Karpas-422 (cell line): ENCODE measurements at places on chromosomes 7 and 10. TPM values are rescaled to one million over a fixed set of nuclear protein-coding genes. Genes with fewer than 3 reads are reported as not detected.

The TAC1 gene
- total RNA-seq, result not detected in 2 replicates

The HGF gene
- not detected in 2 replicates for total RNA-seq

The GJD4 gene
- total RNA-seq, result not detected in 2 replicates

The ARHGAP22 gene
- 0.07 and 6.1 TPM in 2 replicates for total RNA-seq

The HBP1 gene
- total RNA-seq, result 25.4 and 55.6 TPM in 2 replicates

The AFAP1L2 gene
- total RNA-seq, result 2.0 and 4.4 TPM in 2 replicates

The HPS1 gene
- 35.6 and 43.4 TPM in 2 replicates for total RNA-seq

The PLCE1 gene
- total RNA-seq, result not detected in 2 replicates

The CABCOCO1 gene
- total RNA-seq, result not detected in 2 replicates

The FKBP14 gene
- total RNA-seq, result 9.0 and 13.5 TPM in 2 replicates
